ENCODE measurements at places on chromosomes 1 and 21.

DNA sequence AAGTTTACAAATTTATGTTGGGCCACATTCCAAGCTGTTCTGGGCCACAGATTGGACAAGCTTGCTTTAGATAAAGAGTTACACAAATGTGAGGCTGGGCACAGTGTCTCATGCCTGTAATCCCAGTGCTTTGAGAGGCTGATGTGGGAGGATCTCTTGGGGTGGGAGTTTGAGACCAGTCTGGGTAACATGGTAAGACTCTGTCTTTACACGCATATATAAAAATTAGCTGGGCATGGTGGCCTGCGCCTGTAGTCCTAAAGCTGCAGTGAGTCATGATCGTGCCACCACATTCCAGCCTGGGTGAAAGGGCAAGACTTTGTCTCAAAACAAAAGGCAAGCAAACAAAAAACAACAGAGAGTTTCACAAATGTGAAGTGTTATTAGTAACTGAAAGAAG, 5.9 kb upstream of the VCAM1 start:
- no peak for DNase-seq

- DNase-seq: no peak
Measured at GRCh38 chr1:209797978-209798639, 7.8 kb downstream of the IRF6 start.

GRCh38 chr1:44571712-44572571, 102.3 kb downstream of the TMEM53 start:
- DNase-seq: peak; percentile 11

GRCh38 chr1:212260557-212261355, 24.5 kb upstream of the PPP2R5A start:
- no peak for DNase-seq

- no peak for DNase-seq
Measured at GRCh38 chr21:17082843-17083483, 429.9 kb upstream of the CXADR start.

GRCh38 chr1:91080650-91081049, 58.8 kb upstream of the ZNF644 start:
- DNase-seq: no peak

DNA sequence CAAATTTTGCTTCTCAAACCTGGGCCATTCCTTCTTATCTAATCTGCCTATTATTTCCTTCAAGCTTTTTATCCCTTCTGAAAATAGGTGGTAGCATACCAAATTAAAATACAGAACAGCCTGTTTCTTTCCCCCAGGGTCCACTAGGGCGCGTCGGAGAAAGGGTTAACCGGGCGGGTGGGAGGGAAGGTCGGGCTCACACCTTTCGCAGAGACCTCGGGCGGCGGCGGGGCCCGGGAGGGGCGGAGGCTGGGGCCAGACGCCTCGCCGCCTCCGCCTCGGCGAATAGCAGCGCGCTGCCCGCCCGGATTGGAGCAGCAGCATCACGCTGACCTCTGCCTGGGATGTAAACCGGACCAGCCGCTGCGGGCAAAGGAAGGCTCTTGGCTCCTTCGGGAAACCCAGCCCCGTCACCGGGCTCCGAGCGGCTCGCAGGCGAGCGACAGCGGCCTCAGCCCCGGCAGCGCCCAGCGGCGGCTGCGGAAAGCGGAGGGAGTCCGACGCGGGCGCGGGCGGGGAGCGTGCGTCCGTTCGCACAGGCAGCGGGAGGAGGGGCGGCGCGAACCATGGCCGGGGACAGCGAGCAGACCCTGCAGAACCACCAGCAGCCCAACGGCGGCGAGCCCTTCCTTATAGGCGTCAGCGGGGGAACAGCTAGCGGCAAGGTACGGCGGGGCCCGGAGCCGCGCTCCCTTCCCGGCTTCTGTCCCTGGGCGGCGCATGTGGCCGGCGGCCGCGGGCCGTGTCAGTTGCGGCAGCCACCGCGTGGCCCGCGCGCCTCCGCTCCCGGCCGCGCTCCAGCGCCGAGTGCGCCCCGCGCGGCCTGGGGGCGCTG, at the start of gene UCK2:
Gene UCK2, plus strand, starts transcription at position 347 of the 835 bp plus-strand sequence. Its CDS starts 220 bp downstream, at position 567.
- DNase-seq: peak; percentile 81

DNA sequence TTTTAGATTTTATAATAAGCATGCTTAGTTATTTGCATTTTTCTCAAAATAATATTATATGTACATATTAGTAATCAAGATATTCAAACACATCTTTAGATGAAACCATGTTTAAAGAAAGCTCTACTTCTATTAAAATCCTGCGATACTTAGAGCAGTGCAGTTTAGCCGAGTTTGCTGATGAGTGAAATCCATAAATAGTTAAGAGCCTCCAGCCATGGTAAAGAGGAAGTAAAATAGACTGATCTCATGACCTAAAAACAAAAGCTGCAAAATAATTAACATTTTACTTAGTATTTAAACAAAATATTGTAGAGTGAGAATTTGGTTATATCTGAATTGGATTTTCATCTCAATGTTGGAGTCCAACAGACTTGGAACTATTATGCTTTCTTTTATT, 147.4 kb upstream of the NRIP1 start:
- DNase-seq: no peak

GRCh38 chr1:91701472-91701869, 184.5 kb downstream of the TGFBR3 start:
- no peak for DNase-seq

- DNase-seq: no peak
Measured at GRCh38 chr21:21762855-21763254, 764.6 kb downstream of the NCAM2 start.

DNA sequence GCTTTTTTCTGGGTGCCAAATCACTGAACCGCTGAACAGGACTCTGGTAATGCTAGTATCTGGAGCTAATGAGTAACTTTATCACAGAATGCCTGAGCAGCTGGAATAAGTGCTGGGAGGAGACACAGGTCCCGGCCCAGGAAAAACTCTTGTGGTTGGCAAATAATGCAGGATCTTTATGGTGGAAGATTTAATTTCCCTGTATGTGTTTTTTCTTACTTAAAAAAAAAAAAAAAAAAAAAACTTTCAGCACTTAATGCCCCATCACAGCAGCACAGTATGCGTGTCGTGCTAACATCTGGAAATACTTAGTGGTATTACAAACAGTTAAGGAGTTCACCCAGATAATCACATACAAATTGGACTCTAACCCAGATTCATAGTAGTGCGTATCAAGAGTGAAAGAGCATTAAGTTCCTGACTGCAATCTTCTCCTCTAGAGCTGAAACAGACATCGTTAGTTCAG, 220.7 kb downstream of the TOMM20 start:
- DNase-seq: no peak

- no peak for DNase-seq
Measured at GRCh38 chr1:202645097-202645476, 65.2 kb downstream of the SYT2 start.

- no peak for DNase-seq
Measured at GRCh38 chr1:206803221-206803730, 31.0 kb upstream of the IL10 start.

GRCh38 chr21:44720170-44720569, 8.8 kb upstream of the TSPEAR start:
- no peak for DNase-seq

DNA sequence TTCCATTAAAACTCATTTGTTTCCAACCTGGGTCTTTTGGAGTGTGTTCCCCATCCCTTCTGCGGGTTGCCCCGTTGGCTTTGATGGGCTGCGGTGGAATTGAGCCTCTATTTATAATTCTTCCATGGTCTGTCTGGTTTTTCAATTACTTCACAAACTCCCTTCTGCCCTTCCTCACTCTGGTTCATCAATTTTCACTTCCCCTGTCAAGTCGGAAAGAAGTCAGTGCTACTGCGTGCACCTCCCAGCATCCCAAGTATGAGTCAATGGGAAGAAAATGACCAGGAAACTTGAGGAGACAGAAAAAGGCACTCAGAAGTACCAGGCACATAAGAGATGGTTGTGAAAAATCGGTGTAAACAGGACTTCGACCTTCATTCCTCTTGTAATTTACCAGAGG, 126.2 kb downstream of the KAZN start:
- DNase-seq: no peak

DNA sequence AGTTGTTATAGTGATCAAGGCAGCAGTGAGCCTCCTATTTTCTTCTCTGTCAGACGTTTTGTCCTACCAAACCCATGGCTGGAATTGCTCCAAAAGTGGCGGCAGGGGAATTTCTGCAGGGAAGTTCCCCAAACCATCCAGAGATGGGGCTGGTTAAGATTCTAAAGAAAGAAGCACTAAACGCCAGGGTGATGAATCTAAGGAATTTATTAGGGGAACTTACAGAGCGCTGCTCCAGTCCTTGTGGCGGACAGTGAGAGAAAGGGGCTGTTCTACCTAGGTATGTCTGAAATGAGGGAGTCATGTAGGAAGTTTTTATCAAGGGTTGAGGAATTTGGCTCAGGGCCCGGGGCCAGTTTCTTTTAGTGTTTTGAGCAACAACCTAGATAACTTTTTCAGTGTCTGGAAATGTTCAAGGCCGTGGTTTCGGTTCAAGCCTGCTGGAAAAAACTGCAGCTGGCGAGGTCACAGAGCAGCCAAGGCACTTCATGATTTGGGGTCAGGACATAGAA, 222.4 kb upstream of the B3GALT2 start:
- no peak for DNase-seq

- DNase-seq: no peak
Measured at GRCh38 chr1:215863796-215864195, 296.7 kb downstream of the KCTD3 start.

GRCh38 chr1:154749078-154749760, 120.9 kb downstream of the KCNN3 start:
- no peak for DNase-seq

DNA sequence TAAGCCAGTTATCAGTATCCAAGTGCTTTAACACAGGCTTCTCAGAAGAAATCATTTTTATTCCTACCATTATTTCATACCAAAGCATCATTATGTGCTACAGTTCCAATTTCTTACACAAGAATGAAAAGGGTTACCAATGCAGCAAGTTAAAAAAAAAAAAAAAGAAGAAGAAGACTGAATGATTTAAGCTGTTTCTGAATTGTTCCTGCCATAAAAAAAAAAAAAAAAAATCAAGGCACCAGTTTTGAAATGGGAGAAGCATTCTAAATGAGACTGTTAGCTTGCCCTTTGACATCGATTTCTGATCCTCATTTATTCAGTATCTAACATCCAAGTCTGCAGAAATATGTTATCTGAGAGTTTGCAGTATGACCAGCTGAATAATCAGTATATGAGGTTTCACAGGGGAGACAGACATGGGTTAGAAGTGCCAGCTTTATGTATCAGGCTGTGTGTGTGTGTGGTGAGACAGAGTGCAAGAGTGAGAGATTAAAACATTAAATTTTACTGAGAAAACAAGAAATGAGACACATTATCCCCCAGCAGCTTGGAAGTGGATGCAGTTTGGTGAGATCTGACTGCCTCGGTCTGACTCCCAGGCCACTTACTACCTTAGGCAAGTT, 105.8 kb downstream of the COLGALT2 start:
- DNase-seq: no peak

GRCh38 chr1:15885701-15886610, 38.4 kb downstream of the SPEN start:
- peak; percentile 97 for DNase-seq

DNA sequence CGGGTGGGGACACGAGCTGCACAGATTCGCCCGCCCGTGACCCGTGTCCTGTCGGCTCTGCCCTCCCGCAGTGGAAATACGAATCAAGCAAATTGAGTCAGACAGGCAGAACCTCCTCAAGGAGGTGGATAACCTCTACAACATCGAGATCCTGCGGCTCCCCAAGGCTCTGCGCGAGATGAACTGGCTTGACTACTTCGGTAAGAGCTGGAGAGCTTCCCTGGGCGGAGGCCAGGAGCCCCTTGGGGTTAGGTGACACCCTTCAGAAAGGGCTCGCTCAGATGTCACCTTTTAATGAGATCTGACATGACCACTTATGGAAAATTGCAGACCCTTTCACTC, 489 bp downstream of the CDCA8 start:
- DNase-seq: peak; percentile 12

DNA sequence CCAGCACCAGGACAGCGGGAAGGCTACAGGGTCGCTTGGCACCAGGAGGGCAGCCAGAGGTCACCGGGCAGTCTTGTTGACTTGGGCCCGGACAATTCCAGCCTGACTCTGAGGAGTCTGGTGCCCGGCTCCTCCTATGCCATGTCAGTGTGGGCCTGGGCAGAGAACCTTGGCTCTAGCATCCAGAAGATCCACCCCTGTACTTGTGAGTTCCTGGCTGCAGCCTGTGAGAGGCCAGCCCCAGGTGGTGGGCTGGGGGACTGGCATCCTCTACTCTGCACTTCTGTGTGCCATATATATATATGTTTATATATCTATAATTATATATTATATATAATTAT, 11.6 kb upstream of the PTPN7 start:
- no peak for DNase-seq

- DNase-seq: no peak
Measured at GRCh38 chr1:5379176-5379759, 613.0 kb downstream of the NPHP4 start.

- DNase-seq: no peak
Measured at GRCh38 chr1:39564340-39564739, 12.2 kb downstream of the PABPC4 start.

DNA sequence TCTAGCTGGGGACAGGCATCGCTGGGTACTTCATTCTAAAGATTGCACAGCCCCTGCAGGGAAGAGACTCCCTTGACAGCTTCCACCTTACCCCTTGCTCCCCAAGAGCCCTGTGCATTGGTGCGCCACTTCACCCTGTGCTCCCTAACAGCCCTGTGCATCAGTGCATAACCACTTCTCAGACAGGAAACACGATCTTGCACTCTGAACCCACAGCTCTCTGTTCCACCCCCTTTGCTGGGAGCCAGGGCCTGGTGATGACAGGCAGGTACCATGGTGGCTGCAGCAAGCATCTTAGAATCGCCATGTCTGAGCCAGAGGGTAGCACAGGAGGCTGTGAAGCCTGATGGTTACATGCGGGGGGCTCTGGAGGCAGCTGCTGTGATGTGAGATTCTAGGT, 5.0 kb downstream of the ALPL start:
- DNase-seq: no peak

- DNase-seq: no peak
Measured at GRCh38 chr1:40948741-40949443, 30.6 kb upstream of the CTPS1 start.

GRCh38 chr1:111804776-111805175, 49.1 kb downstream of the DDX20 start:
- DNase-seq: no peak

- no peak for DNase-seq
Measured at GRCh38 chr21:27101523-27101922, 134.6 kb upstream of the ADAMTS5 start.

GRCh38 chr1:201022820-201023516, 546 bp downstream of the KIF21B start:
- DNase-seq: no peak

DNA sequence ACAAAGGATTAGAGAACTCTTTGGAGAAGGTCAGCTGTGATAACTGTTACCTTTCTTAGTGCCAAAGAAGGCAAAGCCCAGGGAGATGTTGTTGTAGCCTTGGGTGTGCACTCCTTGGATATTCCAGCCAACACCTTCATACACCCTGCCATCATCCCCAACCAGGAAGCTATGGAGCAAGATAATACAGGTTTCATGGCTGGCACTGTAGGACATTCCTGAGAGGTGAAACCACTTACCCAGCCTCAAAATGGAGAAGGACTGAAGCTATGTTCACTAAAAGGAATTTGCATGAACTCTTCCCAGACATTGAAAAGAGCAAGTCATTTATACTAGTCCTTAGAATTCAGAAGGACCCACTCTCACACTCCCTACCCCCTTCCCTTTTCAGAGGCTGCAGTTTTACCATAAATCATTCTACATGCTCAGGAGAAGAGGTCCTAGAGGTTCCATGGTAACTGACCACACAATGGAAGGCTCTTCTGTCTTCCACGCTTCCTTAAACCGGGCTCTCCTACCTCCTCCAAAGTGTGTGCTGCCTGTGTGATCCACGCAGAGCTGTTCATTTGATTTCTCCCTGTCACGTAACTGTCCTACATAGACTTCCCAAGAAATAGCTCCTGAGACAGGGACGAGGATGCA, 5.5 kb downstream of the PGLYRP4 start:
- no peak for DNase-seq

- DNase-seq: no peak
Measured at GRCh38 chr1:37867784-37868183, 8.4 kb upstream of the MTF1 start.

Data from NCI-H1105 treated with DMSO at 0.1 percent for 48 hours (cell line).